ENCODE measurements at places on chromosomes 3 and 15.

DNA sequence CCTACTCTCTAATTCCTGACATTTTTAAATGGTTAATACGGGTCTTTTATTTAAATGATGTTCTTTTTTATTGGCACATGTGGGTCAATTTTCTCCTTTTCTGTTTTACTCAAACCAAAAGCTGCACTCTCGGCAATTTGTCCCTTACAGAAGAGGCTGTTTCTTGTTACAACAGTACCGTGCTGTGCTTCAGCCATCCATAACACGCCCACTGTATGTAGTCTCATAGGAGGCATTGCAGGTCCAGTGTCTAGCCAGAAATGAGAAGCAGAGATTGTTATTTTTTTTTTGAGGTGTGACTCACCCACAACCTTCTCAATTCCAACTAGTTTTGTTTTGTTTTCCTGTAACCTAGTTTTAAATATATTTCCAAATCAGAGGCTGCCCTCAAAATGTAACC is 164.6 kb downstream of the GMNC start:
- no peak for DNase-seq
- no peak overlapping the region for H3K27ac ChIP-seq
- H3K36me3 ChIP-seq, result no peaks in the 10 kb centered on the region
- no peak overlapping the region for H3K4me3 ChIP-seq
- H3K27me3 ChIP-seq, result no peaks in the 10 kb centered on the region

- no peaks in the 10 kb centered on the region for H3K36me3 ChIP-seq
- H3K27ac ChIP-seq, result no peak overlapping the region
- H3K4me1 ChIP-seq, result peaks cover 9% of the 10 kb centered on the region
- no peak for DNase-seq
- H3K27me3 ChIP-seq, result no peaks in the 10 kb centered on the region
- H3K4me3 ChIP-seq, result no peak overlapping the region
Observed at GRCh38 chr3:177615015-177615414, 417.7 kb upstream of the TBL1XR1 start.

- H3K27me3 ChIP-seq, result no peaks in the 10 kb centered on the region
- no peaks in the 10 kb centered on the region for H3K4me1 ChIP-seq
- H3K27ac ChIP-seq, result no peak overlapping the region
- no peaks in the 10 kb centered on the region for H3K36me3 ChIP-seq
Observed at GRCh38 chr15:37907136-37907535, 27.3 kb upstream of the TMCO5A start.

- H3K27ac ChIP-seq, result no peak overlapping the region
- DNase-seq, result no peak
- no peak overlapping the region for H3K4me3 ChIP-seq
- H3K4me1 ChIP-seq, result no peaks in the 10 kb centered on the region
Observed at GRCh38 chr3:105466072-105466471, 99.4 kb downstream of the ALCAM start.

DNA sequence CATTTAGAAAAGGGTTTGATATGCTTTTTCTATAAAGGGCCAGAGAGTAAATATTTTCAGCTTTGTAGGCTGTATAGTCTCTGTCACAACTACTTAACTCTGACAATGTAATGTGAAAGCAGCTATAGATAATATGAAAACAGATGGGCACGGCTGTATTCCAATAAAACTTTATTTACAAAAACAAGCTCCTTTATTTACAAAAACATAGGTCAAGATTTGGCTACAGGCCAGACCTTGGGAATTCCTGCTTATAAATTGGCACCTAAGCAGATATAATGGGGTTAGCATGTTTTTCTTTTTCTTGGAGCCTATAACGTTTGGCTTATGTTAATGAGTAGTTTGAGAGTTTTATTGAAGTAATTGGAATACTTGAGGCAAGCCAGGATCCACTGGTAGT is 119.4 kb upstream of the CGNL1 start:
- H3K36me3 ChIP-seq, result peaks cover 12% of the 10 kb centered on the region
- DNase-seq, result no peak
- no peak overlapping the region for H3K4me3 ChIP-seq
- no peak overlapping the region for H3K27ac ChIP-seq

GRCh38 chr15:70474471-70475406 is 288.6 kb downstream of the UACA start:
- peak; percentile 22 for DNase-seq
- H3K4me3 ChIP-seq, result no peak overlapping the region
- H3K36me3 ChIP-seq, result no peaks in the 10 kb centered on the region
- H3K27me3 ChIP-seq, result no peaks in the 10 kb centered on the region
- H3K4me1 ChIP-seq, result peaks cover 34% of the 10 kb centered on the region

DNA sequence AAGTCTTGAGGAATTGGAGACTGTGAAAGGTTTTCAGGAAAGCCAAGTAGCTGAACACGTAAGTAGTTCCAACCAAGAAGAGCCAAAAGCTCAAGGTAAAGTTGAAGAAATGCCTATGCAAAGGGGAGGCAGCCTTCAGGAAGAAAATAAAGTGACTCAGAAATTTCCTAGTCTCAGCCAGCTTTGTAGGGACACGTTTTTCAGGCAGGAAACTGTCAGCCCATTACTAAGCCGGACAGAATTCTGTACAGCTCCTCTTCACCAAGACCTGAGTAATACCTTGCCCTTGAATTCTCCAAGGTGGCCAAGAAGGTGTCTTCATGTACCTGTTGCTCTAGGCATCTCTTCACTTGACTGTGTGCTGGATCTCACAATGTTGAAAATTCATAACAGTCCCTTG is 48.6 kb downstream of the CDAN1 start:
- no peaks in the 10 kb centered on the region for H3K27me3 ChIP-seq
- H3K4me1 ChIP-seq, result no peaks in the 10 kb centered on the region
- no peaks in the 10 kb centered on the region for H3K36me3 ChIP-seq
- H3K27ac ChIP-seq, result no peak overlapping the region
- H3K4me3 ChIP-seq, result no peak overlapping the region

GRCh38 chr3:125481786-125482185 is 38.2 kb downstream of the SNX4 start:
- no peak for DNase-seq
- H3K27me3 ChIP-seq, result no peaks in the 10 kb centered on the region
- no peak overlapping the region for H3K4me3 ChIP-seq
- H3K27ac ChIP-seq, result no peak overlapping the region
- H3K36me3 ChIP-seq, result peaks cover 7% of the 10 kb centered on the region

GRCh38 chr3:190003681-190004123 is 117.0 kb downstream of the P3H2 start:
- H3K27me3 ChIP-seq, result no peaks in the 10 kb centered on the region
- DNase-seq, result no peak
- no peak overlapping the region for H3K4me3 ChIP-seq
- no peak overlapping the region for H3K27ac ChIP-seq

DNA sequence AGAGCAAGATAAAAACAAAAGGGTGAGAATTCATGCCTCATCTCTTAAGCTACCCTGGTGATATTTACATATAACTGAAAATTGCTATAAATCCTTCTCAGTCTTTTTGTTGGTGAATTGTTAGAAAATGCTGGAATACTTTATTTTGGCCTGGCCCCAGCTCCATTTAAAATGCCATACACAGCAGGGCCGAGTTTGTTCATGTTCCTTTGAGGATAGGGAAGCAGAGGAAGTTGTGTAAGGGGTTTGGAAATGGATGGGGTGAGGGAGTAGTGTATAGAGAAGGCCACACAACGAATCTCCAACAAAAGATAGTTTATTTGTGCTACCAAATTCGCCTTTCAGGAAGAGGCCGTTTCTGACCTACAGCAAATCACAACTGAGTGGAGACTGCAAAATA is 78.6 kb upstream of the ADAMTS9 start:
- no peak overlapping the region for H3K27ac ChIP-seq
- H3K36me3 ChIP-seq, result no peaks in the 10 kb centered on the region
- DNase-seq, result no peak
- H3K4me3 ChIP-seq, result no peak overlapping the region

GRCh38 chr3:71495708-71496472 is 87.6 kb downstream of the FOXP1 start:
- no peaks in the 10 kb centered on the region for H3K27me3 ChIP-seq
- DNase-seq, result peak; percentile 64
- peak overlapping the region; percentile 50 for H3K27ac ChIP-seq
- peak overlapping the region; percentile 1 for H3K4me3 ChIP-seq
- H3K36me3 ChIP-seq, result no peaks in the 10 kb centered on the region

DNA sequence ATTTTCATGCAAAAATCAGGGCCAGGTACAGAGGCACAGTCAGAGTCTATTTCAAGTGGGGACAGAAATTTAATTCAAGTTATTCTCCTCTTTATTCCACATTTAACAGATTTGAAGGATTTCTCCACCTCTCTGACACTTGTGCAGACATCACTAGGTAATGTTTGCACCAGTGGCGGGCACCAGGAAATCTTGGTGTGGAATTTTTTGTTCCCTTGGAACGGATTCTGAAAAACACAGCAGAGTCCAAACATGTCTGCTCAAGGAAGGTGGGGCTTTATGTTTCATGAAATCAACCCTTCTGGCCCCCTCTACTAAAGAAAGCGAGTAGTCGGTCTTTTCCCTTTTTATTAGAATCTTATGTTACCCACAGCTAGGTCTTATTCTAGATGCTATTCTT is 271.2 kb upstream of the MDFIC2 start:
- no peaks in the 10 kb centered on the region for H3K36me3 ChIP-seq
- no peak overlapping the region for H3K27ac ChIP-seq
- no peaks in the 10 kb centered on the region for H3K27me3 ChIP-seq

GRCh38 chr3:47019201-47019600 is 39.7 kb downstream of the NBEAL2 start:
- H3K27me3 ChIP-seq, result no peaks in the 10 kb centered on the region
- no peak overlapping the region for H3K27ac ChIP-seq
- H3K36me3 ChIP-seq, result peaks cover 6% of the 10 kb centered on the region
- no peak overlapping the region for H3K4me3 ChIP-seq

- DNase-seq, result no peak
- H3K36me3 ChIP-seq, result no peaks in the 10 kb centered on the region
- H3K4me3 ChIP-seq, result no peak overlapping the region
- no peak overlapping the region for H3K27ac ChIP-seq
- no peaks in the 10 kb centered on the region for H3K27me3 ChIP-seq
- no peaks in the 10 kb centered on the region for H3K4me1 ChIP-seq
Observed at GRCh38 chr15:36758800-36759199, 179.4 kb downstream of the CDIN1 start.

DNA sequence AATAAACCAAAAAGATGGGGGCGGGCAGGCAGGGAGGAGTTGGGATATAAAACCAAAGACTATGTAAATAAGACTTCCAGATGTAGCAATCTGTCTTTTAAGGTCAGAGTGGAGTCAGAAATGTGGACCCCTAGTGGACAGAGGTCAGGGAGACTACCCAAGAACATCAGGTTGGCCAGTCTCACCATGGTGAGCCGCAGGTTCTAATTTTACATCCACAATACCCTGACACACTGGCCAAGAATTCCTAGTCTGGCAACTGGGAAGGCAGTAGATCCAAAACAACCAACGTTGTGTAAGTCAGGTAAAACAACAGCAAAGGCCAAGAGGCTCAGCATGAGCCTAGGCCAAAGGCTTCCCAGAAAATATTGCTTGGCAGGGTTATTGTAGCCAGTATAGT is 203.4 kb downstream of the FOXP1 start:
- H3K27me3 ChIP-seq, result no peaks in the 10 kb centered on the region
- no peaks in the 10 kb centered on the region for H3K36me3 ChIP-seq
- H3K4me1 ChIP-seq, result peaks cover 28% of the 10 kb centered on the region
- H3K4me3 ChIP-seq, result no peak overlapping the region

DNA sequence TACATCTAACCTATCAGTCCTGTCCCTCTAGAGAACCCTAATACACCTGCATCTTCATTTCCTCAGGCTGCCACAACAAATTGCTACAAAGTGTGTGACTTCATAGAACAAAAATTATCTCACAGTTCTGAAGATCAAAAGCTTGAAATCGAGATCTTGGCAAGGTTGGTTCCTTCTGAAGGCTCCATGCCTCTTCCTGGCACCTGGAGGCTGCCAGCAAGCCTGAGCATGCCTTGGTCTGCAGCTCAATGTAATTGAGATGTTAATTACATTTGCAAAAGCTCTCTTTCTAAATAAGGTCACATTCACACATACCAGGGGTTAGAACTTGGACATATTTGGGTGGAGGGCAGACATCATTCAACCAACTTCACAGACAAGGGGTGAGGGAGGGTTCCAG is 86.4 kb upstream of the ABHD17C start:
- H3K36me3 ChIP-seq, result no peaks in the 10 kb centered on the region
- DNase-seq, result no peak
- H3K27ac ChIP-seq, result no peak overlapping the region
- H3K4me1 ChIP-seq, result no peaks in the 10 kb centered on the region

- no peaks in the 10 kb centered on the region for H3K4me1 ChIP-seq
- no peaks in the 10 kb centered on the region for H3K27me3 ChIP-seq
- no peak overlapping the region for H3K4me3 ChIP-seq
- H3K27ac ChIP-seq, result no peak overlapping the region
- no peak for DNase-seq
Observed at GRCh38 chr3:40254891-40255290, 54.6 kb upstream of the EIF1B start.

DNA sequence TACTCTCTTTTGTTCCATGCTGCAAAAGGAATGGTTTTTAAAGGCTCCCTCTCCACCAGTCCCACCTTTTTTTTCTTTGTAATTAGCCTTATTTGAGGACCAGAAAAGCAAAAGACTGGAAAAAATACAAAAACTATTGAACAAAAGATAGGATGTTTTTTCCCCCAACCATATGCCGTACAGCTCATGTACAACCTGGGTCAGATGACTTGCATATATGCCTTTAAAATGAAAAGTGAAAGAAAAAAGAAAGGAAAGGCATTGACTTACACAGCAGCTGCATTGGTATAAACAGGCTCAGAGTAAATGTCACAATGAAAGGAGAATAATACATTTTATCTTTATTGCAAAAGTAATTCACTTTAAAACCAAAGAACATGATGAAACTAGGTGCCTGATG is 69.5 kb upstream of the CMC1 start:
- no peaks in the 10 kb centered on the region for H3K36me3 ChIP-seq
- H3K27ac ChIP-seq, result no peak overlapping the region

DNA sequence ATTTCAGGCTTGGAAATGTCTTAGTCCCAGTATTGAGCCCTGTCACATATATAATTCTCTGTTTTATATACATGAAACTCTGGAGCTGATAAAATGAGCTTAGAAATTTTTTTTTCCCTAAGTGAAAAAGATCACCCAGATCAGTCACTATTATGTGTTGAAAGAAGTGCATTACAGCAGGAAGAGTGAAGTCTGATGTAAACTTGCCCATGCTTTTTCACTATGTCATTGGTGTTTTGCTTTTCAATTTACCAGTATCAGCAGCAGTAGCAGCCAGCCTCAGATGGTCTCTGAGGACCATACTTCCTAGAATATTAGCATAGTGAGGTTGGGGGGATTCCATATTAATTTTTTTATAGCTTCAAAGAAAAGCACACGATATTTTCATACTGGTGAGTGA is 255.6 kb upstream of the KCNH8 start:
- H3K4me1 ChIP-seq, result no peaks in the 10 kb centered on the region
- H3K4me3 ChIP-seq, result no peak overlapping the region
- DNase-seq, result no peak
- H3K36me3 ChIP-seq, result no peaks in the 10 kb centered on the region

DNA sequence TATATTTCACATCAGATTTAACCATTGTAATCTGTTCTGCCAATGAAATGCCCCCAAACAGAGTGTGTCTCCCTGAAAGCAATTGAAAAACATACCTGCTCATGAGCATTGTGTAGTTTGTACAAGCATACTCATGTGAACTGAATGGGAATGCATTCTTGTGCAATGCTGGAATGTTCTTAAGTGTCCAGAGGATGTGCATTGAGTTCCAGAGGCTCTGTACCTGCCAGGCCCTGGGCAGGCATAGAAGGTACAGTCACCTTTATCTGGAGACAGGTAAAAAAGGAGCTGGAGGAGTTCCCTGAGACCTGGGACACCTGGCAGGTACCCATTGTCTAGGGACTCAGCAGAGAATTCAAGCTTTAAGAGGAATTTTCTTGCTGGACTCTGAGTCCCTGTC is 2.8 kb downstream of the MRAS start:
- H3K36me3 ChIP-seq, result no peaks in the 10 kb centered on the region
- DNase-seq, result no peak
- no peak overlapping the region for H3K4me3 ChIP-seq
- no peaks in the 10 kb centered on the region for H3K4me1 ChIP-seq
- no peak overlapping the region for H3K27ac ChIP-seq

Measured in CD4-positive, alpha-beta memory T cell (primary cell).